ENCODE measurements at places on chromosomes 7 and 10.

- DNase-seq: no peak
Observed at GRCh38 chr10:112986544-112987190, 36.6 kb downstream of the TCF7L2 start.

GRCh38 chr10:103917302-103918052, 507 bp downstream of the STN1 start:
- DNase-seq: no peak

- no peak for DNase-seq
Observed at GRCh38 chr10:119391440-119392251, 150.9 kb downstream of the RGS10 start.

DNA sequence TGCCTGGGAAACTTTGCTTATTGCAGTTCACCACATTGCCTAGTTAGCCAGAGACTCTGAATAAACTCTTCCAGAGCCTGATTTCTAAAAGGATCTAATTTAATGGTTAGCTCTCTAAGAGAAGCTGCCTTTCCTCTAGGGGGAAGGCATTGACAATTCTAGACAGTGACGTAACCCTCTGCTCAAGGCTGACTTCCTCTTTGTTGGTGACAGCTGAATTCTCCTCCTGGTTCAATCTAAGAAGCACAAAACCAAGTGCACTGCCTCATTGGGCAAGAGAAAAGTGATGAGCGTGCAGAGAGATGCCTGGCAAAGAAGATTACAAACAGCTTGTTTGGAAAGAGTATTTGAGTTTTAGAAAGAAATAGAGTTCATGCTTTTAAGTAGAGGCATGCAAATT, 102.7 kb downstream of the MACC1 start:
- DNase-seq: no peak

DNA sequence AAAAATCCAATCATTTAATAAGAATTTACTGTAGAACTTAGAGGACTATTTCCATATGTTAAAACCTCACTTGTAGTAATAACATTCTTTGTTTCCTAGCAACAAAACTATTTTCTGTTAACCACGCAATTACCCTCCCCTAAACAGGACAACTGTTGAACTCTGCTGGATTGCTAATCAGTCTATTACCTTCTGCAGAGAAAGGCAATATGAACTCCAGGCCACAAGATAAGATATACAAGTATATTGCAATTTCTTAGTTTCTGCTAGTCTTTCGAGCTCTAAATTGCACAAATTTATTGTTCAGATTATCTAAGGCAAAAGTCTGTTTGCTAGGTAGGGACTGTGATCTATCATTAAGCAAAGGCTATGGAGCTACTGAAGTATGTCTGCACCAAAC, 920.1 kb upstream of the LRRN3 start:
- DNase-seq: no peak

DNA sequence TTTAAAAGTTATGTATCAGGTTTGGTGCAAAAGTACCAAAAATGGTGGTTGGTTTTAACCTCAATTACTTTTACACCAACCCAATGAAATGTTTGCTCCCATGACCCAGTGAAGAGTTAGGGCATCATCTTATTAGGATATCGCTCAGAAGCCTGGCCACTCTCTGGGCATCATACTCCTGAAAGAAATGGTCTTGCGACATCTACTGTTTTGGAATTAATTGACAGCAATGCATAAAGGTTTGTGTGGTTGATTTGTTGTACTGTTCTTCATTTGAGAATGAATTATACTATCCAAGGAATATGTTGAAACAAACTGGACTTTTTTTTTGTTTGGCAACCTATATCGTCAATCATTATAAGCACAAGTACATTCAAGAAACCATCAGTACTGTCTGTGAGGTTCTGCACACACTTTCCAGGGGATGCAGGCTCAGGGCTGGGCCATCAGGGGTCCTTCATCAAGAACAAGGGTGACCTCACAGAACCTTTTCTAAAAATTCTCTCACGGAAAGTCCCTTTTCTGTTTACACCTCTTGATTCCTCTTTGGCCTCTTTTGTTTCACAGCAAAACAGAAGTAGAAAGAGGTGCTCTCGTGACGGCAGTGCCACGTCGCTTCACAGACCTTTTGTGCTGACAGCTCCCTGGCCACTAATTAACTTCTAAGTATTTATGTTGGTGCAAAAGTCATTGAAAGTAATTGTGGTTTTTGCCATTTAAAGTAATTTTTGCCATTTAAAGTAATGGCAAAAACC, 117.2 kb upstream of the KLF6 start:
- DNase-seq: peak; percentile 16

DNA sequence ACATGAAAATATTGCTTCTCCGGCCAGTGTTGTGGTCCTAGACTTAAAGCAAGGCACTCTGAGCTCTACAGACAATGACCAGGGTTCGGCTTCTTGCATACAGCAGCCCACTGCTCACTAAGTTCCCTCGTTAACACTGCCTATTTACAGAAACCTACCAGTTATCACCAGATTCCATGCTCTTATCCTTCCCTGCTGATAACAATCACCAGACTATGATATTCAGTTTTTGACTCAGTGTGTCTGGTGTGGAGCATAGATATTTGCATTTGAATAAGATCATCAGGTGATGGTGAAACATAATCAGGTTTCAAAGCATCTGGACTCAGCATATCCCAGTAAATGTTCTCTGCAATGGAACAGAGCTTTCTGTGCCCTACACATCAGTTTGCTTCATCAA, 182.3 kb downstream of the SNX13 start:
- no peak for DNase-seq

GRCh38 chr10:18501198-18501597, 150.2 kb downstream of the NSUN6 start:
- DNase-seq: no peak

- no peak for DNase-seq
Observed at GRCh38 chr7:36310897-36311296, 78.8 kb upstream of the ANLN start.

GRCh38 chr10:93941606-93942005, 47.8 kb downstream of the SLC35G1 start:
- no peak for DNase-seq

GRCh38 chr10:5589661-5590511, 65.1 kb downstream of the CALML3 start:
- no peak for DNase-seq

DNA sequence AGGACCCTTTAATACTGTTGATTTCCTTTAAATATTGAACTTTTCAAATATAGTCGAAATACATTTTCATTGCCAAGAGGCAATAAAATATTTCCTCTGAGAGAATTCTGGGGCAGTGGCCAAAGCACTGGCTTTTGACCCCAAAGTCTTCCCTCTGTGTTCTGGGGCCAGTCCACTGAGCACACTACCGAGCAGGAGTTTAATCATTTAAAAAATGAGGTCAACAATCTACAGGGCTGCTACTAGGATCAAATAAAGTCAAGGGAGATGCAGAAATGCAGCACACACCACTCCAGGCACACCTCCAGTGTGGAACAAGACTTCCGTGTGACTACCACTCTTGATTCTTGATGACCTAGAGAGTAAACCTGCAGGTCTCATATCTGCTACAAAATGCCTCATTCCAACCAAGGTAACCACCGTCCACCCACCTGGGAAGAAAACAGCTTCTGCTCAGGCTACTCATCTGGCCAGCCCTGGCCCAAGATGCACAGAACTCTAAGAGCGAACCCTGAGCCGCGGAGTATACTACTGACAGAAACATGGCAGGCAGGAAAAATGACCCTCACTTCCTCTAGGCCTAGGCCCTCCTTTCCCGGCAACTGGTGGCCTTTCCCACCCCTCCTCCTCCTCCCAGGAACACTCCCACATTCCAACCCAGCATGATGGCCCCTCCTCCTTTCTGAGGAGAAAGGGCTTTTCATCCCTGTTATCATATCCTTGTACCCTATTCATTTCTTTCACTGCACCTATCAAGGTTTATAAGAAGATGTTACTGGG, 97.7 kb downstream of the ALOX5 start:
- DNase-seq: no peak

- no peak for DNase-seq
Observed at GRCh38 chr10:68561865-68562649, 1.9 kb downstream of the TET1 start.

DNA sequence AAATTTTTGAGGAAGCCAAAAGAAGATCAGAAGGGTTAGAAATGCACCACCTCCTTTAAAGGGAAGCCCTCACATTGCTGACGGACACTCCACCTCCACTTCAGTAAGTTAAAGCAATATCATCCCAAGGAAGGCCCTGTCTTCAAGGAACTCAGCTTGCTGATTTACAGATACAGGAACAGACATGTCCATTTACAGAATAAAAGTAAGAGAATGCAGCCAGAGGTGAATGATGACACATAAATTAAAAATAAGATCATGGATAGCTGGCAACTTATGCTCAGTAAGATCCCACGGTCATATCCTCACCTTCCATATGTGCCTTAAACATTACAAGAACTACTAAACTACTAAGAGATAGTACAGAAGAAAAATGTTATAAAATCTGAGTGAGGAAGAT, 20.4 kb downstream of the GRB10 start:
- DNase-seq: no peak

DNA sequence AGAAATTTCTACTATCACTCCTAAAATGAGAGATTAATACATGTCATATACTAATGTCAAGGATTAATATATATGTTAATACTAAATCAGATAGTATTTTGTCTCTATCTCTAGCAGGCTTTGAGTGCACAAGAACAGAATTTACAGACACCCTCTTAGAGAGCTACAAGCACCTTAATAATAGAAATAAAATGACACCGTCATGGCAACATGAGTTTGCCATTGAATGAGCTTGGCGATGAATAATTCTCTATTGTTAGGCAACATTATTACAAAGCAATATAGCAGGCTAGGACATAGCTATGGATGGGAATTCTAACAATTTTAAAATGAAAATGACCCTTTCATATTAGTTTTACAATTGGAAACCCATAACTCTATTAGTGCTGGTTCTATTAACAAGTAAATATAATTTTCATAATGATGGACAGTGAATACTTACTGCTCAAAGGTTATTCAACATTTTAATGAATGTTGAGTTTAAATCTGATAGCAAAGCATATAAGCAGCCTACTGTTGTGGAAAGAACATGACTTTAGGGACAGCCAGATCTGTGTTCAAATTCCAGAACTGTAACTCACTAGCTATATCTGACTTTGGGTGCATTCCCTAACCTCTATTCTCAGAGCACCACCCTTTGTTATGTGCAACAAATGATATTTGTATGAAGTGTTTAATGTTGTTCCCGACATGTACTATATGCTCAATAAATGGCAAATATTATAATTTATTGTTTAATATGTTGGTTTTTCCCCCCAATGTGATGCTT, 184.5 kb upstream of the DKK1 start:
- DNase-seq: no peak

- DNase-seq: no peak
Observed at GRCh38 chr7:156478486-156478885, 162.1 kb upstream of the RNF32 start.

- no peak for DNase-seq
Observed at GRCh38 chr10:10813656-10814055, 204.0 kb upstream of the CELF2 start.

DNA sequence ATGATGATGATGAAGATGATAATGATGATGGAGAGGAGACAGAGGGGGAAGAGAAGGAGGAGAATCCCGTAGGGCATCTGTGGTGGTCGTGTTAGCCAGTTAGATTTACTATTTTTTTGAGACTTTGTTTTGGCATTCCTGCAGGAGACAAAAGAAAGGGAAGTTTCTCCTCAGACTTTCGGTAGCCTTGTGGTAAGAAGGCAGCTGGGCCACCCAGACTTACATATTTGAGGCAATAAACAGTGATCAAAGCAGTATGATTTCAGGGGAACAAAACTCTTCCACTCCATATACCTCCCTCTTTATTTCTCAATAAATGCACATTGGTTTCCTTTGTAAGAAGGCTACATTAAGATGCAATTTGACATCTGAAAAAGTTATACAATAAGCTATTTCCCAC, 32.4 kb upstream of the BICC1 start:
- no peak for DNase-seq

DNA sequence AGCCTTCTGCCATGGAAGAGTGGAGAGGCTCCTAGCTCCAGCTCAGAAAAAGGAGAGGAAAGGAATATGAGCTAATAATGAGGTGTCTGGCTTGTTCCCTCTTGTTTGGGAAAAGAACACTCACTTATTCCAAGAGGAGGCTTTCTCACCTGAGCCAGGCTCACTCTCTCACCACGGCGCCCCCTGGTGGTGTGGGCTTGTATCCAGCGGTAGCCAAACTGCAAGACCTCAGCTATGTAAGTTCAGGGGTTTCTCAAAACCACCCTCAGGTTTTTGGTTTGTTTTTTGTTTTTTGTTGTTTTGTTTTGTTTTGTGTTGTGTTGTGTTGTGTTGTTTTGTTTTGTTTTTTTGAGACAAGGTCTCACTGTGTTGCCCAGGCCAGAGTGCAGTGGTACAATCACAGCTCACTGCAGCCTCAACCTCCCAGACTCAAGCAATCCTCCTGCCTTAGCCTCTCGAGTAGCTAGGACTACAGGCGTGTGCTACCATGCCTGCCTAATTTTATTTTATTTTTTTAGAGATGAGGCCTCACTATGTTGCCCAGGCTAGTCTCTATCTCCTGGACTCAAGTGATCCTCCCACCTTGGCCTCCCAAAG, 124.0 kb downstream of the TMEM130 start:
- DNase-seq: peak; percentile 52

GRCh38 chr10:34013235-34013634, 678.8 kb upstream of the NRP1 start:
- no peak for DNase-seq

DNA sequence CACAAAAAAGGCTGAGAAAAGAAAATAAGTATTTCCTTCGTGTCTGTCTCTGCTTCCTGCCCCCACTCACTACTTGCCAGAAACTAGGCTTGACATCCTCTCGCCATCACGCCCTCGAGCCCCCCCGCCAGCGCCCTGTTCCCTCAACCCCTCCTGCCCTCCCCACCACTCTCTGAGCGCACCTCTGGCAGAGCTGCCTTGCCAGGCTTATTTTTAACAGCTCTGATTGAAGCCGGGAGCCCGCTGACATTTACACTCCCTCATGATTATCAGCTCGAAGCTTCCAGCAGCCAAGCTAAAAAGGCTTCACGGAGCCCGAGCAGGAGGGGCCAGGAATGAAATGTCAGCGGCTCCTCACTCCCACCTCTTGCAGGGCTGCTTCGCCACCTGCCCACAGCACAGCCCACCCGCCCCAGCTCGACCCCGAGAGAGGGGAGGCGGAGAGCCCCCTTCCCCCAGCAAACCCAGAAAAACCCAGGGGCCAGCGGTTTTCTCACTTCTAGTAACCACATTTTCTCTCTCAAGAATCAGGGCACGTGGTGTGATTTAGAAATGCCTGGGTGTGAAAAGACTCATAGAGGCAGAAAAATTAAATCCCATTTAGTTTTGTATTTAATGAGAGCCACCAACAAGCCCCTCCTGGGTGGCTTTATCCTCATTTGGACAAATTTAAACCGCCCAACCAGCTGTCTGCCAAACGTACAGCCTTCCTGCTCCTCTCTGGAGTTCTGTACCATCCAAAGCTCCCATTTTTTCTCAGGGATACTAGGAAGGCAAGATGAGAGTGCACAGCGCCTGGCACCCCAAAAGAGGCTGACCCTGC, 89.3 kb downstream of the SLIT1 start:
- DNase-seq: peak; percentile 24

- DNase-seq: no peak
Observed at GRCh38 chr10:132665946-132666704, 119.8 kb downstream of the NKX6-2 start.
